ENCODE measurements at places on chromosomes 3 and 15.

GRCh38 chr3:190677001-190677400 lies 163.1 kb downstream of the IL1RAP start:
- no peak for DNase-seq

- DNase-seq: no peak
These were observed 12.7 kb downstream of the CCNL1 start for GRCh38 chr3:157147099-157147803.

DNA sequence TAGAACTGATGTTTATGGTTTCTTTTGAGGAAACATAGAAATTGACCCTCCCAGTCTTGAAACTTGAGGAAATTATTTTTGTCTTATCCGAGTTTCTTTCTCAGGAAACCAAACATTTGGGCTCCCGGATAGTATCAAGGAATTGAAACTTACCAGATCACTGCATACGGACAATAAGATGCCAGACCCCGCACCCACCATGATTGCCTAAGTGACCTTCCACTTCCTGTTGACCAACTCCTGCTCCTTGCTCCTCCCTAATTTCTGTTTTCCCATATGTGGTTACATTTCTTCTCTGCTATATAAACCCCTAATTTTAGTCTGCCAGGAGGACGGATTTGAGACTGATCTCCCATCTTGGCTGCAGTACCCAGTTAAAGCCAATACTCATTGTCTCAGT lies 118.4 kb upstream of the TPRG1 start:
- DNase-seq: no peak

GRCh38 chr15:92947071-92947730 lies 47.1 kb downstream of the CHD2 start:
- DNase-seq: no peak

DNA sequence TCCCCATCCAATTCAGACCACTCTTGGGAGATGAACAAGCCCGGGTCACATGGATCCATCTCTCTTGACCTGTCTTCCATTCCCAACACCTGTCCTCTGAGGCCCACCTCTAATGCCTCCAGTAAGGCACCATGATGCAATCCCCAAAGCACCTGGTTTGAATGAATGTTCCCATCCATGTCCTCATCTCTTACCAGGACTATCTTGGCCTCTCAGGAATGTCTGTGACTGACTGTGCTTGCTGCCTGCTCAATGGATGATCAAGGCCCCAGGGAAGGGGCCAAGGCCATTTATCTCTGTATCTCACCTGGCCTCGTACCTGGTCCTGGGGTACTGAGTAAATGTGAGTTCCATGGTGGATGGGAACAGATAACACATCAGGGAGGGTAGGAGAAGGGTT lies 49.7 kb downstream of the SLCO2A1 start:
- DNase-seq: no peak

DNA sequence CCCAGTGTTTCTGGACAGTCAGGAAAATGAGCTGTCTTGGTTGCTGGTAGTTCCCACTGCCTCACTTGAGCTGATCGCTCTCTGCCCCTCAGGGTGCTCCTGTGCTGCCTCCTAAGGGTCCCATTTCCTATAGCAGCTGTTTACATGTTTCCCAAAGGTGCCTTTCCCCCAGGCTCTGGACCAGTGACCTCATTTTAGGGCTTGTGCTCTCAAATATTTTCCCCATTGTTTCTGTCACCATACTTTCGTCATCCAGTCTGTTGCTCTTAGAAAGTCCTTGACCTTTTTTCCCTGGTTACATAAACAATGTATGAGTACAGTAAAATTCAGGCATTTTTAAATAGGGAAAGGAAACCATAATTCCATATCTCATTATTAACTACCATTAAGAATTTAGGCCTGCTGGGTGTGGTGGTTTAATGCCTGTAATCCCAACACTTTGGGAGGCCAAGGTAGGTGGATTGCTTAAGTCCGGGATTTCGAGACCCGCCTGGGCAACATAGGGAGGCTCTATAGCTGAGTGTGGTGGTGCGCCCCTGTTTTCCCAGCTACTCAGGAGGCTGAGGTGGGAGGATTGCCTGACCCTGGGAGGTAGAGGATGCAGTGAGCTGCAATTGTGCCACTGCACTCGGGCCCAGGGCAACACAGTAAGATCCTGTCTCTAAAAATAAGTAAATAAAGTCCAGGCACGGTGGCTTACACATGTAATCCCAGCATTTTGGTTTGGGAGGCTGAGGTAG lies 11.7 kb downstream of the RAD54L2 start:
- no peak for DNase-seq

DNA sequence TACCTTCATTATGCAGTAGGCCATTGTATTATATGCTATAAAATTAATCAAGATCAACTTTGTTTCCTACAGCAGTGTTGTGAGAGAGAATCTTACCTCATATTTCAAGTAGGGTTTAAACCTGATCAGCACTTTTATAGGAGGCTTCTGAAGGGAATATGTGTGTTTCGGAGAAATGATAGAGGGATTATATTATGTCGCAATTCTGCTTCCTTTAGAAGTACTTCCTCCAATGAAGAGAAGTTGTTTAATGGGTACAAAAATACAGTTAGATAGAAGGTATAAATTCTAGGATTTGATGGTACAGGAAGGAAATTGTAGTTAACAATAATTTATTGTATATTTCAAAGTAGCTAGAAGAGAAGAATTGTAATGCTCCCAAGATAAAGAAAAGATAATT lies 54.9 kb downstream of the NSUN3 start:
- no peak for DNase-seq

- no peak for DNase-seq
These were observed 83.6 kb upstream of the ABHD2 start for GRCh38 chr15:89004726-89005030.

DNA sequence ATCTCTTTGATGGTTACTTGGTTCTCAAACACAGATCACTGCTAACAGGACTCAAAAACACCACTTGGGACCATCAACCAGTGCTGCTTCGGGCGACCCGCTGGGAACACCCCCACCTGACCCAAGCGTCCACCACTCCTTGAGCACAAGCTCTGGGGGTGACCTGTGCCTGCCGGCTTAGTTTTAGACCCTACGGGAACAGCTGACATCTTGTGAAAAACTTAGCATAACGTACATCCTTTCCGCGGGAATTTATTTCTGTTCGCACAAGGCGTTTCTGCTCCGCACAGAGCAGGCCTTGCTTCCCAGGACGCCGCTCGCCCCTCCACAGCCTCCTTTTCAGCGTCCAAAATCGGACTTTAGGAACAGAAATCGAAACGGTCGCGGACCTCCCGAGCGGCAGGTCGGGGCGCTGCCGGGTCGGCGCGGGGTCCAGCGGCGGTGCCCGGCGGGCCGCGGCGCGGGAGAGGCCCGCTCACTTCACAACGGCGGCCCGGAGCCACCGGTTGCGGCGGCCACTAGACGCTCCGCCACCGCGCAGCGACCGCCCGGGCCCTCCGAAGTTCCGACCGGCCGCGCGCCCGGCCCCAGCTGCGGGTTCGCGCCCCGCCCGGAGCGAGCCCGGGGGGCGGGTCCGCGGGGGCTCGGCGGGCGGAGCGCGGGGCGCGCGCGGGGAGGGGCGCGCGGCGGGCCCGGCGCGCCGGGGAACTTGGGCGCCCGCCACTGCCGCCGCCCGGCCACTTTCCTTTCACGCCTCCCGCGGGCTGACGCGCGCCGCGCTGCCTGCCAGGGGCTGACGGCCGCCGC lies 959 bp downstream of the SFMBT1 start:
- DNase-seq: no peak

DNA sequence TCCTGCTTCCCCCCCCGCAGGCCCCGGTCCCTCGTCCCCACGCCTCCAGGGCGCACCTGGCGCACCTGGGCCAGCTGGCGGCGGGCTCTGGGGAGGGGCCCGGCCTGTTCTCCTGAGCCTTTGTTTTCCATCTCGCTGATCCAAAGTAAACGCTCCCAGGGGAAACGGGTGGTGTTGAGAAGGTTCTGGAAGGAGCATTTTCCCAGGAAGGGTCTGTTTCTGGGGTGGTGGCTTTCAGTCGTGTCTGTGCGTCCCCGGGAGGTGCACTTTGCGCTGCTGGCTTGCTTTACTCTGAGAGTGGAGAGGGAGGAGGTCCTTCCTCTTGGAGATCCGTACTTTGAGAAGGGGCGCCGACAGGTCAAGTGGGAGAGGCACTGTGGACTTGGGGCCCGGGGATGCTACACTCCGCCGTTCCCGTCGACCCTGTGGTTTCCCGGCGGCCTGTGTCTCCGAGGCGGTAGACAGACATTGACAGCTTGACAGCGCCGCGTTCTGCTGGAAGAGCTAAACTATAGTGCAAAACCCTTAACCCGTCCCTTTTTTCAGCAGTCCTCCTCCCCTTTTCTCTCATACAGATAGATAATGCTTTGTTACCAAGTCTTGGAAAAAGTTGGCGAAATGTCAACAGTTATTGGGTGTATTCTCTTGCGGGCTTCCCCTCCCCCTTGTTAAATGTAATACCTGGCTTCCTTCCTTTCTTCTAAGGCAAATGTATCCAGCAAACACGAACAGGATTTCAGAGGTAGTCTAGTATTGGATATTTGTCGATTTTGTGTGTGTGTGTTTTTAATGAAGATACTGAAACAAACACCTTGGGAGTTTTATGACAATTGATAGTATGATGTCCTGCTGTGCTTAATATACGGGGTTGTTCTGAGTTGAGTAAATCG lies 6.5 kb downstream of the TPM1 start:
- DNase-seq: no peak

DNA sequence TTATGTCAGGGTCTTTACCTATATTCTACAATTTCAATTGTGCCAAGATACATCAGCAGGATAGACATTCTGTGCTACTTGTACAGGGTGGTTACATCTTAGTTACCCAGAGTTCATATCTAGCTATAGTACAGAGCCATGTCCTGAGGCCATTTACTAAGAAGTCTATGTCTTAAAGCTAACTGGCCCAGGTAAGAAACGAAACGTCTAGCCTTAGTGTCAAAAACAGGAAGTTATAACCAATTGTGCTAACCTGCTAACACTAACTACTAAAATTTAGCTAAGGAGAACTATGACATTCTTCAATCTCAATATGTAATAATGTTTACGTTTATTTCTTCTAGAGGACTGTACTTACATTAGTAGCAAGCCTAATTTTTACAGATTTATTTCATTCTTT lies 717.2 kb upstream of the UBE2E2 start:
- DNase-seq: no peak

DNA sequence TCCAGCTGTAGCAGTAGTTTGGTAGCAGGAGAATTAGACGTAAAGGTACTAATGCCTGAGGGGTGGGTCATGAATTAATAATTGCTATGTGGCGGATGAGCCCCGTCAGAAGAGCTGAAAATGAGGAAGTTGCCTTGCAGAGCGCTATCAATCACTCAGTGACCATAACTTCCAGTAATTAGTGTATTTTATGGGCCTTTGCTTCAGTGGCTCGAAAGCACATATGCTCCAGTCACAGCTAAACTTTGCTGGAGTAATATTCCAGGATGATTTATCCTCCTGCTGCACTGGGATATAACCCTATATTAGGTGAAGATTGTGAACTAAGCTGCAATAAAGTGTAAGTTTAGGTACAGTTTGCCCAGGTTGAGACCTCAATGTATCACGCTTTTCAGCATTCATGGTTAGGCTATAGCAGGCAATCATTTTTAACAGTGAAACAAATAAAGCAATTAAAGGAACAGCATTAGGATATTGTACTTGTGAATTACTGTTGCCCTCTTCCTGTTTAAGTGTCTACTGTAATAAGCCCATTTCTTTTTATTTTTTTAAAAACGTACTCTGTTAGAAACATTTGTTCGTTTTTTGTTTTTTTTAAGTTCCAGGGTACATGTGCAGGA lies 104.6 kb upstream of the SKOR1 start:
- DNase-seq: no peak

GRCh38 chr15:61076598-61077170 lies 152.4 kb downstream of the RORA start:
- peak; percentile 17 for DNase-seq

DNA sequence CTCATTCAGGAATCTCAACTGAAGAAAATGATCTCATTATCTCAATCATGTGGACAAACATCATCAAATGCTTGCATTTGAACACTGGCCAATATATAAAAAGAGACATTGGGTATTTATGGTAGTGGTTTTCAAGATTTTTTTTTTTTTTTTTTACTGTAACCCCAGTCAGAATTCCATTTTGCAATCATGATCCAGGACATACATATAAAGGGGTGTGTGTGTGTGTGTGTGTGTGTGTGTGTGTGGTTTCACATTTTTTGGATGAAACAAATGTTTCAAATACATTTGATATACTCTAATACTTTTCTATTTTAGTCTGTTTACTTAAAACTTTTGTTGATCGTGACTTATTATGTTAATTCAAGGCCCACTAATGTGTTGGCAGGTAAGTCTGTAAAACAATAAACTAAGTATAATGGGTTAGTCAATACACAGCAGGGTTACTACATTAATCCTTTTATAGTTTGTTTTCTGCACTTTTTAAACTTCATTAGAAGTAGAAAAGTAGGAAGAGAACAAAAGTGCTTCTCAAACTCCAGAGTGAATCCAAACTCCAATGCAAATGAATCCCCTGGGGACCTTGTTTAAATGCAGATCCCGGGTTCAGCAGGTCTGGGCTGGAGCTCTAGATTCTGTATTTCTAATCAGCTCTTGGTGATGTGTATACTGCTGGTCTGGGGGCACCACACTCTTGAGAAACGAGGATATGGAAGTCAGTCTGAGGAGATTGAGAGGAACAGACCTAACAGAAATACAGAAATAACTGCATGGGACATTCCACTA lies 17.6 kb downstream of the THRB start:
- DNase-seq: no peak

DNA sequence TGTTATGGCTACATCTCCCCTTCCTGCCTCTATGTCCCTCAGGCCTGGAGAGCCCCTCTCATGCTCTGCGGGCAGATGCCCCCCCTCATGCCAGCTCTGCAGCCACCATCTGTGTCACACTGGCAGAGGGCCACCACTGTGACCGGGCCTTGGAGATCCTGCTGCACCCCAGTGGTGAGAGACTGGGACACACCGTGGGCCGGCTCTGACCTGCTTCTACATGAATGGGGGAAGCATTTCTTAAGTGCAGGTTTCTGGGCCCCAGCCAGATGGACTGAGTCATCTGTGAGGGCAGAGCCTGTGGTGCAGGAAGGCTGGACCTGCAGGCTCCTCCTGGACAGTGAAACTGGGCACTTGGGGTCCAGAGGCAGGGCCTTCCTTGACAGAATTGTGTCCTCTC lies 4.8 kb downstream of the VWA5B2 start:
- peak; percentile 13 for DNase-seq

- no peak for DNase-seq
These were observed 27.1 kb downstream of the TBC1D2B start for GRCh38 chr15:78050441-78050809.

DNA sequence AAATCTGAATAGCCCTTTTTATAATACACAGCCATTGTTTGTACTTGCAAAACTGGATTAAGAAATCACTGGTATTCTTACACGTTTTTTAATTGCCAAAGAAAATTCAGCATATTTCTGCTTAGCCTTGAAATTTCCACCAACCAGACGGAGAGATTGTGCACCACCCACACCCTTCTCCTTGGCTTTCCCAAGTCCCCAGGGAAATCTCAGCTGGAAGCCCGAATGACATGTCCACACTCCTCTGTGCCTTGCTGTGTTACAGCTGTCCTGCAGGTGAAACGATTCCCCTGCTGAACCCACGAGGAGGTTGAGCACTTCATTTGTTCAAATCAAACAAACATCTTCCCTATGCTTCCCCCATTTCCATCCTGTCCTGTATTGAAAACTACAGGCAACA lies 49.6 kb upstream of the PPARG start:
- DNase-seq: no peak
